ENCODE measurements at places on chromosomes 3 and 15. TPM values are rescaled to one million over a fixed set of nuclear protein-coding genes. Genes with fewer than 3 reads are reported as not detected.

The SEMA5B gene
- 3.1 TPM for total RNA-seq

The SPINT1 gene
- 0.46 TPM for total RNA-seq

The THAP10 gene
- 4.9 TPM for total RNA-seq

The TMEM108 gene
- total RNA-seq: 15.4 TPM

The A4GNT gene
- total RNA-seq: not detected
